ENCODE measurements at places on chromosomes 2 and 18.

DNA sequence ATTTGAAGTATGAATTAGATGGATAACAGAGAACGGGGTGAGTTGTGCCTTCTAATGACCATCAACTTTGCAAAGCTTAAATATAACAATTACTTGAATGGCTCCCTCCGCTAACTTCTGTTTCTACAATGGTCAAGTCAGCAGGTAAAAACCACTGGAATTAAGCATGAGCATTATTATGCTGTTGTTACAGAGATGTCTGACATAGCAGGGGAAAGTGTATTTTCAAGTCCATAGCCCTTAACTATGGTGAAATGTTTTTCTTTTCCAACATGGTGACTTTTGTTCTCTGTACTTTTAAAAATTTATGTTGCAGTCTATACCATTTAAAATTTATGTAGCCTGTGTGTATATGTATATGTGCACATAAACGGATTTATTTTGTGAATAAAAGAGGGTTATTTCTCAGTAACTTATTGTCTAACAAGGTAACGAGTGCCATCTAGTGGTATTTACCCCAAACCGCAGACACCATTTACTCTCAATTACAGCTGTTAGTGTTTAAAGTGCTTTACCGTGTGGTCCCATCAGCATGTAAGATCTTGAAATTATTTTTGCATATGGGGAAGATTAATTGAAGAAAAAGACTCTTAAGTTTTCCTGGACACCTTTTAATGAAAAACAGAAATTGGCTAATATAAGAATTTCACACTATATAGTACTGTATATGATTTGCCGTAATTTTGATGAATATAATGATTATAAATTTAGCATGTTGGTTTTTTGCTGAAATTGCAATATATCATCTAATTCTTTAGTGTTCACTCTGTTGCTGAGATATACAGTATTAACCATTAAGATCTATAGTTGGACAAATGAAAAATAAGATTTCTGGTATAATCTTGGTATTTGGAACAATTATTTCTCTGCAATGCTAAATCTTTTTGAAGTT, 78.2 kb downstream of the UBE2E3 start:
- DNase-seq: no peak

- no peak for DNase-seq
These were observed 4.2 kb upstream of the IL1R1 start for GRCh38 chr2:102138331-102138730.

- no peak for DNase-seq
These were observed 634.0 kb upstream of the FSHR start for GRCh38 chr2:49788300-49788699.

DNA sequence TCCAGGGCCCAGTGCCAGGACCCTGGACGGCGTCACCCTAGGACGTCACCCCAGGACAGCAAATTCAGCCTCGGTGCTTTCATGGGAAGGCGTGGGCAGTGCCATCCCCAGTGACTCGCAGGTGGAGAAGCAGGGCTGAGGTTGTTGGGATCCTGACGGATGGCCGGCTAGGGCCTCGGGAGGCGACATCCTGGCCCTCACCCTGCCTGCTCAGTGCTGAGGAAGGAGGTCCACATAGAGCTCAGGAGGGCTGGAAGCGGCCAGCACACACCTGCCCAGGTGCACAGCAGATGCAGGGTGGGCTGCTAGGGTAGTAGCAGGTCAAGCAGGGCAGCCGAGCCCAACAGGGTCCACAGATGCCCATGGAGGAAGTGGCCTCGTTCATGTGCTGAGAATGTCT, 482.0 kb upstream of the SALL3 start:
- no peak for DNase-seq

- DNase-seq: peak; percentile 71
These were observed 127.5 kb downstream of the RDH14 start for GRCh38 chr2:18432999-18433398.

DNA sequence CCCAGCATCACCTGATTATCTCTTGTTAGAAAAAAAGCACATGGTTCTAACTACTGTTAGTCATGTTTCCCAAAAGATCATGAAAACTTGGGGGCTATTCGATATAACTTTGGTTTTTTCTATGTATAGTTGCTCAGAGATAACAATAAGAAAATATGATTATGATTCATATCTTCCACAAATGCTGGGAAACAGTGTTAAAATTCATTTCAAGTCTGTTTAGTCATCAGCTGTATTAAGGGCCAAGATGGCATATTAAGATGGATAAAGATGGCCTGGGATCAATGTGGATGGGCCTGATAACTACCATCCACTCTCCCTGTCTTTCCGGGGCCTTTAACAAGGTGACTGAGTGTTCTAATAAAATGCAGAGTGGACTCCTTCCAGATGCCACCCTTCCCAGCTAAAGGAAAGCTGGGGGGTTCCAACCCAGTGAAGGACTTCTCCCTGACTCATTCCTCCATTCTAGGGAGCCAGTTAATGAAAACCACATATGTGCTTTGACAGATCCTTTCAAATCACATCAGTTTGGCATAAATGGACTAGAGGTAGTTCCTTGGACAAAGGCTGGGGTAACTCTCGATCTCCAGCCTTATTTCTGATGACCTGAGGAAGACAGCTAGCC, 221.6 kb downstream of the VAPA start:
- peak; percentile 19 for DNase-seq

DNA sequence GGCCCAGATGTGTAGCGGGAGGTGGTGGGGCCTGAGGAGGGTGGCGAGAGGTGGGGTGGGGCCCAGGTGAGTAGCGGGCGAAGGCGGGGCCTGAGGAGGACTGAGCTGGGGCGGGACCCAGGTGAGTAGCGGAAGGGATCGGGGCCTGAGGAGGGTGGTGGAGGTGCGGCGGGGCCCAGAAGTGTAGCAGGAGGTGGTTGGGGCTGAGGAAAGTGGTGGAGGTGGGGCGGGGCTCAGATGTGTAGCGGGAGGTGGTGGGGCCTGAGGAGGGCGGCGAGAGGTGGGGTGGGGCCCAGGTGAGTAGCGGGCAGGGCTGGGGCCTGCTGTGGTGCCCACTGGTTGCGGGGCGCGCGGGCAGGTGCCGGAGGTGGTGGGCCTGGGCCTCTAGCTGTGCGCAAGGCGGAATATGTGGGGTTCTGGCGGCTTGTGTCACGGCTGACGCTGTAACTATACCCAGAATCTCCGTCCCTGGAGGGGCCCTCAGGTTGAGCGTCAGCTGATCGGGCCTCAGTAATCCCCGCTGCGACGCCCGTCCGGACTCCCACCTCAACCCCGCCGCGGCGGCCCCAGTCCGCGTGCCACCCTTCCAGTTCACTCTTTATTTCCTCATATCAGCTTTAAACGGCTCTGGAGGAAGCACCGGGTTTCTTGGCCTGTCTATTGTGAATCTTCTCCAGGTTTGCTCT, 866 bp upstream of the SF3B6 start:
- no peak for DNase-seq
